ENCODE measurements at places on chromosomes 4 and X.

DNA sequence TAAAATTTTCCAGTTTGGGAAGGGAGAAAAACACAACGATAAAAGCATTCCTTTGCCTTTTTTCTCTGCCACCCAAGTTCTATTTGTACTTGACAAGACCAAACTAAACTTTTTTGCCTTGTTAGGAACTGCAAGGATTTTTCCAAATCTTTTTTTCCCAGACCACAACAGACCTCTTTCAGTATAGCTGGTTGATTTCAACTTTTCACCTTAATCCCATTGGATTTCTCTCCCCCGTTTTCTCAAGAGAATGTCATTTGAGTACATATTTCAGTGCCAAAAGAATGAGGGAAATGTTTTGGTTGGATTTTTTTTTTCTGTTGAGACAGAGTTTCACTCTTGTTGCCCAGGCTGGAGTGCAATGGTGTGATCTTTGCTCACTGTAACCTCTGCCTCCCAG, 18.5 kb upstream of the SGMS2 start:
- DNase-seq, result no peak

- DNase-seq, result no peak
Measured at GRCh38 chr4:83207497-83208101, 77.0 kb downstream of the COQ2 start.

DNA sequence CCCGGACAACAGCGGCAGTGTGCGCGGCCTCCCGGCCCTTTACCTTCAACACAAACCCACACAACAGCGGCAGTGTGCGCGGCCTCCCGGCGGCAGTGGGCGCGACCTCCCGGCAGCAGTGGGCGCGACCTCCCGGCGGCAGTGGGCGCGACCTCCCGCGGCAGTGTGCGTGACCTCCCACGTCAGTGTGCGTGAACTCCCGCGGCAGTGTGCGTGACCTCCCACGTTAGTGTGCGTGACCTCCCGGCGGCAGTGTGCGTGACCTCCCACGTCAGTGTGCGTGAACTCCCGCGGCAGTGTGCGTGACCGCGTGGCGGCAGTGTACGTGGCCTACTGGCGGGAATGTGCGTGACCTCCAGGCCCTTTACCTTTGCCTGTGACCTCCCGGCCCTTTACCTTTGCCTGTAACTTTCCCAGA, 576.6 kb upstream of the FRG1 start:
- DNase-seq, result no peak

GRCh38 chr4:30941641-30942040, 221.5 kb downstream of the PCDH7 start:
- no peak for DNase-seq

DNA sequence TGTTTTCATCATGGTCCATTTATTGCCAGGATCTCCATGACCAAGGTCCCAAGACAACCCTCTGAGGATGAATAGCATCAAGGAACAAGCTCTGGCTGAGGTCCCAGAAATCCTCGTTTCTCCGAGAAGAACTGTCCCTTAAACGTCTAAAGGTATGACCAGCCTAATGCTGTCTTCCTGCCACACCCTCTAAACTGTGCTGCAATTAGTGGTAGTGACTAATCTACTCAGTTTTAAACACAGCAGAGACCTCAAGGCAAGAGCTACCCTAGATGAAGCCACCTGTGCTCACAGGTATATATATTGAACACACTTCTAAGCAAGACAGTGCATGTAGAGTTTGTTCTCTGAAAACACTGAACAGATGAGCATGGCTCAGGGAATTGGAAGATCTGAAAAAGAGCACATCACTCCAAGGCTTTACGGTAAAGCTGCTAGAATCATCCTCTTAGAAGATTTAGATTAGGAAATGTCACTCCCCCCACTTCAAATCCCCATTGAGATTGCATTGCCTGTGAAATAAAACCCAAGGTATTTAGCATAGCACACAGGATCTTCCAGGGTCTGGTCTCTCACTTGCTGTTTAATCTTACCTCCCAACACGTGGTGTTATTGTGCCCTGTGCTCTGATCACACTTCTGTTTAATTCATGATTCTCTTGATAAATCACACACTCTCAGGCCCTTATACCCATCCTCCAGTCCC, 173.9 kb upstream of the VCX3A start:
- DNase-seq, result no peak

DNA sequence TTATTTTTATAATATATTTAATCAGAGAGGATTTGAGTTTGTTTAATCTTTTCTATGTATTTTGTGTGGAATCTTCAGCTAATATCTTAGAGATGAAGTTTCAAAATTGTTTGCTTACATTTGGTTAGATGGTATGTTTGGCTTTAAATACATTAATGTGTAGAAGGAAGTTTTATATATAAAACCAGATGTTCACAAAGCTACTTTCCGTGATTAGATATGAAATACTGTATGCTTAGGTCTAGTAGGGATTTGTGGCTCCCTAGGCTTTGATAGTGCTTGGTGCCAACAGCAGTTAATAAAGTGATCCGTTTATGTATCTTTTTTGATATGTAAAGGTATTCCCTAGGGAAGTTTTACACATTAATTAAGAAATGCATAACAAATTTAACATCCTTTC, 223.0 kb downstream of the ARHGAP10 start:
- DNase-seq, result no peak

- DNase-seq, result peak; percentile 7
Measured at GRCh38 chr4:8846046-8846720, 25.5 kb downstream of the HMX1 start.

DNA sequence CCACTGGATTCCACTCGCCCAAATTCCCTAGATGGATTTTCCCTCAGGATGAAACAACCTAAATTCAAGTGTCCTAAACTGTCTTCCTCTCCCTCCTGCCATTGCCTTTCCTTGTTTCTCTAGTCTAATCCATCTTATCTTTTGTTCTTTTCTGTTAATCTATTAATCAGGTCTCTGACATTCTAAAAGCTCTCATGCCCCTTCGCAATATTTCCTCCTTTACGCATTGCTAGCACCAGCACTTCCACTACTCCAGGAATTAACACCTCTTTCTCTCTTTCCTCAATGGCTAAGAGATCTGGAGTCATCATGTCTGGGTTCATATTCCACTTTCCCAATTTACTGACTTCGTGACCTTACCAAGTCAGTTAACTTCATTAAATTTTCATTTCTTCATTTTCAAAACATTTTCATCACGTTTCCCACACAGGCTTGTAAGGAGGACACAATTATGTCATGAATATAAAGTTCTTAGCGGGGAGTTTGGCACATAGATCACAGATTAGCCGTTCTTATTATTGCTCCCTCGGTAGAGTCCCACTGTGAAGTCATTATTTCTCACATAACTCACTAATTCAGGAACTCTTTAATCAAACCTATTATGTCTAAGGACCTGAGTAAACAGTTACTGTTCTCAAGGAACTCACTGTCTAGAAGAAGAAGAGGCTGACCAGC, 45.3 kb downstream of the FAT4 start:
- DNase-seq, result no peak

DNA sequence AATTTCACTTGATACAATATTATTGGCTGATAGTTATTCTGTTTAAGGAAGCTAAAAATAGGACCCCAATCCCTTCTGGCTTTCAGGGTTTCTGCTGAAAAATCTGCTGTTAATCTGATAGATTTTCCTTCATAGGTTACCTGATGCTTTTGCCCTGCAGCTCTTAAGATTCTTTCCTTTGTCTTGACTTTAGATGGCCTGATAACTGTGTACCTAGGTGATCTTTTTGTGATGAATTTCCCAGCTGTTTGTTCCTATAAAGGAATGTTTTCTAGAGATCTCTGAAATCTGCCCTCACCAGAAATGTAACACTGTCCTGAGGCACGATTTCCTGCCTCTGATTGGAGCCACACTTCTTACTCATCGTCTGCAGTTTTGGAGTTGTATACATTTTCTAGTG, 69.4 kb upstream of the PRDM5 start:
- DNase-seq, result no peak
